Hypothalamus (tissue), 51 donors: ENCODE measurements at places on chromosomes 12 and 14.

- DNase-seq, result no peak
These were observed 328.7 kb downstream of the RPL10L start for GRCh38 chr14:46322730-46323403.

- DNase-seq, result no peak
These were observed 113.0 kb downstream of the KIF21A start for GRCh38 chr12:39329876-39330275.

GRCh38 chr14:70714055-70714550 is 72.4 kb downstream of the TTC9 start:
- no peak for DNase-seq

GRCh38 chr12:9331218-9331626 is 123.0 kb upstream of the PZP start:
- DNase-seq, result peak; percentile 52

DNA sequence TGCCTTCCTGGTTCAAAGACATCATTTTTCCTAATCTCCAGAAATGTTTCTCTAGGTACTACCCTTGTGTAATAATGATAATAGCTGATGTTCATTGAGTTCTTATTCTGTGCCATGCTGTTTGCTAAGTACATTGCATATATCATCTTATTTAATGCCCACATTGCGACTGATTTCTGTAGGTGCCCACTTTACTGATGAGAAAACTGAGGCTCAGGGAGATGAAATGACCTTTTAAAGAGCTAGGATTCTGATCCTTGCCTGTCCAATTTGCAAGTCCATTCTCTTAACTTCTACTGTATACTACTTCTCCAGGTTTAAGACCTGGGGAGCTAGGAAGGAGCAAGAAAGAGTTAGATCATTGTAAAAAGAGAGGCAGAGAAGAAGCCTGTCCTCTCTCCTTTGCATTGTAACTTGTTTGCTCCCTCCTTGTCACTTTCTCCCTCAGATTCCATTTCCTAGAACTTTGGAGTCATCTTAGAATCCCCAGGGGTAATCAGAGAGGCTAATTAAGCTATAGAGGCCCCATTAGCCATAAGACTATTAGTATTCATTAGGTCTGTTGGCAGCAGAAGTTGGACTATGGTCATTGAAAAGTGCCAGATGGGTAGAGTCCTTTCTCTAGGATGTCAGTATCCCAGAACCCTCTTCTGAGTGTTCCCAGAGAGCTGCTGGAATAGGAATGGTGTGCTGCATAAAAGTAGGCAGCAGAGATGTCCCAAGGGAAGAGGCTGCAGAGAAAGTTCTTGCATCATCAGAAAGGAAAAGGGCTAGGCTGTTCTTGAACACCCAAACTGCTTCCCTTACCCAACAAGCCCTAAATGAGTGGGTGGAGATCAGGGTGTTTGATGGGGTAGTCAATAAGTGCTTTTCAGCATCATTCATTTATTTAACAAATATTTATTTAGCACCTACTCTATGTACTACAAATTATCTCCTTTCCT is 3.1 kb downstream of the DGKA start:
- no peak for DNase-seq

GRCh38 chr14:55265197-55265596 is 6.0 kb upstream of the FBXO34 start:
- DNase-seq, result no peak

DNA sequence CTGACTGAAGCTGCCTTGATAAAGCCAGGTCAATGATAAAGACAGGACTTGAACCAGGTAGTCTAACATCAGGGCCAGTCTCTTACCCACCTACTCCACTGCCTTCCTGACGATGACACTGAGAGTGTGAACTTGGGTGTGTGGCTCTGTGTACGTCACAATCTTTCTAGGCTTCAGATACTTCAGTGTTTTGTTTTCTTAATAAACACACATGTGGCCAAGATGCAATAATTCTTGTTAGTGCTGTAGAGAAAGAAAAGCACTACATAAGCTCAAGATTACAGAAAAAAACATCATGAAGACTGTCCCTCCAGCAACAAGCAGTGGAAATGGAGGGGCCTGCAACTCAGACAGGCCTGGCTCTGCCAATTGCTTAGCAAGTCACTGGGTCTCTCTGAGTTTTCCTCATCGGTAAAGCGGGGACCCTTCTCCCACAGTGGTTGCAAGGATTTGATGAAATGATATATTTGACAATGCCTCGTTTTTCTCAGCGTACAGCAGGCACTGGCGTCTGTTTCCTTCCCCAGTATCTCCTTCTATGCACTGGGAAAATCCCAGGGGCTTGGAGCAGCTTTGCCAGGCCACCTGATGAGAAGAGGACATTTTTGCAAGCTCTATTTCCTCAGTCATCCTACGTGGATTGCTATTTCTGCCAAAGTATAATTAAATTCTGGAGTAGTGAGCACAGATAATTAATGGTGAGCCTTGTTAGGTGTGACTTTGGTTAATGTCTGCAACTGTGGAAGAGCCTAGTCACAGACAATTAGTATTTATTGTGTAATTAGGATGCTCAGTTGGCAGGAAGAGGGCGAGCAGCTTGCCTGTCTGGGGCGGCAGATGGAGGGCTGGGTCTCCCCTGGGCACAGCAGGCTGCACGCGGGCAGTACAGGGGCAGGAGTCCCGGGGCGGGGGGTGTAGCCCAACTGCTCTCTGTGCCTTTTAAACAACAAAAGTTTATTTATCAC is 55.8 kb upstream of the CHGA start:
- no peak for DNase-seq

GRCh38 chr12:52402873-52403540 is 3.1 kb downstream of the KRT82 start:
- DNase-seq, result no peak

GRCh38 chr12:27779416-27779919 is 565 bp upstream of the KLHL42 start:
- peak; percentile 52 for DNase-seq

- DNase-seq, result no peak
These were observed 4.8 kb downstream of the YBX3 start for GRCh38 chr12:10718279-10718821.

- no peak for DNase-seq
These were observed 1392.5 kb downstream of the AACS start for GRCh38 chr12:126457776-126458175.

- no peak for DNase-seq
These were observed 20.8 kb upstream of the PYROXD1 start for GRCh38 chr12:21416511-21417121.

GRCh38 chr12:44098786-44099185 is 262.9 kb downstream of the TMEM117 start:
- no peak for DNase-seq

GRCh38 chr12:92955997-92956663 is 27.0 kb upstream of the EEA1 start:
- DNase-seq, result no peak

- peak; percentile 38 for DNase-seq
These were observed 3.0 kb downstream of the PACS2 start for GRCh38 chr14:105317546-105317945.

GRCh38 chr14:98507264-98507663 is 764.7 kb downstream of the BCL11B start:
- DNase-seq, result no peak

DNA sequence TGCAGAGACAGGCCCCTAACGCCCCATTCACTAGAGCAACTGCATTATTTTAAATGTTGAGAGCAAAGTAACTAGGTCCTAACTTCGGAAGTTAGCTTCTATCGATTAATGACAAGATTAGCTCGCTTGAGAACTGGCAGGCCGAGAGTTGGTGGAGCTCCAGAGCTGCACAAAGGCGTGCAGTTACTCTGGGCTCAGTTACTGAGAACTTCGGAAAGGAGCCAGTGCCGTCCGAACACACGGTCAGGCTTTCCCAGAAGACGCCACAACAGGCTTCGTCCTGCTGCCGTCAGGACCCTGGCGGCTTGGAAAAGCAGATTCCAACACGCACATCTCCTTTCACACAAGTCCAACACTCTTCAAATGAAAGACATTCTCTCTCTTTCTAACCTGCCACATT is 45.4 kb upstream of the TESC start:
- peak; percentile 25 for DNase-seq

DNA sequence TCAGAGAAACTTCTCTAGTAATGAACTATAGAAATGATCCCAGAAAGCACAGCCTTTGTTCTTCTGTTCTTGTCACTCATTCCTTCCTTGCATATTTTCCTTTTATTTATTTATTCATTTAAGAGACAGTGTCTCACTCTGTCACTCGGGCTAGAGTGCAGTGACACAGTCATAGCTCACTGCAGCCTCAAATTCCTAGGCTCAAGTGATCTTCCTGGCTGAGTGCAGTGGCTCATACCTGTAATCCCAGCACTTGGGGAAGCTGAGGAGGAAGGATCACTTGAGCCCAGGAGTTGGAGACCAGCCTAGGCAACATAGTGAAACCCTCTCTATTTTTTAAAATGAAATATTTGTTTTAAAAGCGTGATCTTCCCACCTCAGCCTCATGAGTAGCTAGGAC is 11.5 kb downstream of the TECPR2 start:
- no peak for DNase-seq

GRCh38 chr14:56211844-56212243 is 93.6 kb downstream of the PELI2 start:
- no peak for DNase-seq

DNA sequence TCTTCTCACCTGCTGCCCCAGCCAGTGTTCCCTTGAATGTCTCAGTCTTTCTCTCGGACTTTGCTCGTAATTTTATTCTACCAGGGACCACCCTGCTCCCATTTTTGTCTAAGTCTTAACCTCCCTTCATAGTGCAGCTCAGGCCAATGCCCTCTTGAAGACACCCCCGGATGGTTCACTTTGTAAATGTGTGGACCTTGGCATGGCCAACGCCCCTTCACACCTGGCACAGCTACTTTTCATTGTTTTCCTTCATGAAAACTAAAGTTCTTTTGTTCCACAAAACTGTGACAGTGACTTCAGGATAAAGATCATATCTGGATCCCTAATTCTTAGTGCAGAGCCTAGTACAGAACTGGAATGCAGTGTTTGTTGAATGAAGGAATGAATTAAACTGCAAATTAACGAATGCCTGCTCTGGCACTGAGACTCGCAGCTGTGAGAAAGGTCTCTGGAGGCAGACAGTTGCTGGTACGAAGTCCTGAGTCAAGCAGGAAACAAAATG is 3.5 kb upstream of the RNASE4 start:
- DNase-seq, result no peak

GRCh38 chr14:93337143-93337753 is 4.4 kb upstream of the BTBD7 start:
- DNase-seq, result no peak

GRCh38 chr12:104610513-104611235 is 153.9 kb downstream of the CHST11 start:
- no peak for DNase-seq

- DNase-seq, result no peak
These were observed 39.8 kb downstream of the SAMD4A start for GRCh38 chr14:54606631-54607133.

GRCh38 chr12:66240096-66240820 is 51.2 kb downstream of the IRAK3 start:
- DNase-seq, result no peak

GRCh38 chr14:39265033-39265432 is 31.3 kb downstream of the MIA2 start:
- DNase-seq, result no peak

DNA sequence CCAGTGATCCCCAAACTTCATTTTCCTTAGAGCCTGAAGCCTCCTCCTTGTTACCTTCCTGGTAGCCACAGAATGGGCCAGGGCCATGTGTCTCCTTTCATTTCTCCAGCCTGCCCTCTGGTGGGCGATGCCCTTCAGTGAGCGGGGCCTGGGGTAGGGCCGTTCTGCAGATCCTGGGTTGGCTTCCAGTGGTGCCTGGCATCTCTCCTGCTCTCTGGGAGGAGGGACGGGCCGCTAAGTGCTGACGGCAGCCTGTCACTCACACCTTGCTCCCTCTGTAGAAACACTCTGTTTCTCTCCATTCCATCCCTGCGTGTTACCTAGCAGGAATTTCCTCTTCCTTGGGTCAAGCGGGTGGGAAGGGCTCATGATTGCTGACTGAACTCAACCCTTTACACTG is 232.1 kb downstream of the CACNA1C start:
- peak; percentile 52 for DNase-seq

- no peak for DNase-seq
These were observed 199.6 kb upstream of the TMEM260 start for GRCh38 chr14:56379956-56380355.

GRCh38 chr12:120468821-120469449 is 613 bp downstream of the SRSF9 start:
- DNase-seq, result no peak

GRCh38 chr12:80293347-80293746 is 150.7 kb upstream of the PTPRQ start:
- DNase-seq, result no peak

GRCh38 chr14:92449404-92450181 is 64.0 kb upstream of the RIN3 start:
- DNase-seq, result no peak

- DNase-seq, result no peak
These were observed 573.7 kb downstream of the ALG10 start for GRCh38 chr12:34595749-34596733.

GRCh38 chr14:33469898-33470297 is 481.0 kb downstream of the EGLN3 start:
- no peak for DNase-seq

DNA sequence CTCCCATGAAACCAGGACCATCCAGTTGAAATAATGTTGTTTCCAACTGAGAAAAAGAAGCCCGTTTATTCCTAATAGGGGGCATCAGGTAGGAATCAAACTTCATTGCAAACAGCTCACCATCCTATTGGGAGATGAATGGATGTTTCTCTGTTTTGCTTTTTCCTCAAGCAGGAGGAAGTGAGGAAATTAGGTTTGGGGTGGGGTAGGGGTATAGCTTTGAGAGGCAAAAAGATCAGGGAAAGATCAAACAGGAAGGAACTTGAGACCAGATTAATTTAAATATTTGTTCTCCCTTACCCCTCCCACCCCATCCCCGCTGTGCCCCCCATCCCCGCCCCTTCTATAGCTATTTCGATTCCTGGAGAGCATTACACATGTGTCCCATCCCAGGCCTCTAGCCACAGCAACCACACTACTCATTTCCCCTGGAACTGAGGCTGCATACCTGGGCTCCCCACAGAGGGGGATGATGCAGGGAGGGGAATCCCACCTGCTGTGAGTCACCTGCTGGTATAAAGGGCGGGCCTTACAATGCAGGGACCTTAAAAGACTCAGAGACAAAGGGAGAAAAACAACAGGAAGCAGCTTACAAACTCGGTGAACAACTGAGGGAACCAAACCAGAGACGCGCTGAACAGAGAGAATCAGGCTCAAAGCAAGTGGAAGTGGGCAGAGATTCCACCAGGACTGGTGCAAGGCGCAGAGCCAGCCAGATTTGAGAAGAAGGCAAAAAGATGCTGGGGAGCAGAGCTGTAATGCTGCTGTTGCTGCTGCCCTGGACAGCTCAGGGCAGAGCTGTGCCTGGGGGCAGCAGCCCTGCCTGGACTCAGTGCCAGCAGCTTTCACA is at the start of gene IL23A:
TSS of gene IL23A (plus strand) at position 577 of the 850 bp plus-strand sequence. CDS start at position 738, 161 bp downstream.
- DNase-seq, result no peak

GRCh38 chr14:76022991-76023390 is 37.4 kb downstream of the IFT43 start:
- DNase-seq, result no peak

DNA sequence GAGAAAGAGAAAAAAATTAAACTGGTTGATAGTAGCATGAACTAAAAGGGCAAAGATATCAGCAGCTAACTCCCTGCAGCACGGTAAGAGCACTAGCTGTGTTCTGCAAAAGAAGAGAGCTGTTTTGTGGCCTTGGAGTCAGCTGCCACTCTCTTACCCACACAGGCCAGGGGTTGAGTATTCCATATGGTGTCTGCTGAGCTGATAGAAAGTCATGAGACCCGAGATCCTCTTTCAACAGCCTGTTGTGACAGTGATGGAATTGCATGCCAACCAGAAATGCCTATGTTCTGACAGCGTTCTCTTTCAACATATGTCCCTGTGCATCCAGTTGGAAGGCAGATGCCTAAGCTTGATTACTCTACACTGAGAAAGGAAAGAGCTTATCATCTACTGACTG is 39.9 kb downstream of the TMTC1 start:
- DNase-seq, result no peak

- no peak for DNase-seq
These were observed 3.2 kb upstream of the ADAM21 start for GRCh38 chr14:70448633-70449340.
